ENCODE measurements at places on chromosomes 4 and X. TPM values are rescaled to one million over a fixed set of nuclear protein-coding genes. Genes with fewer than 3 reads are reported as not detected.

PABPC1L2A gene
- total RNA-seq = not detected

NRK gene
- 2.1 TPM for total RNA-seq

XAGE1A gene
- total RNA-seq = not detected

TLR2 gene
- total RNA-seq = 0.29 TPM

PDK3 gene
- 5.3 TPM for total RNA-seq

FTHL17 gene
- not detected for total RNA-seq

TMPRSS11E gene
- not detected for total RNA-seq

RAB41 gene
- not detected for total RNA-seq

NAT8L gene
- total RNA-seq = 0.66 TPM

HPGDS gene
- total RNA-seq = under 0.01 TPM

Measured in placental pericyte (primary cell).